ENCODE measurements at places on chromosomes 4 and X.

GRCh38 chrX:20727447-20727846, 460.7 kb upstream of the RPS6KA3 start:
- DNase-seq: no peak

- no peak for DNase-seq
These were observed 3.4 kb upstream of the GK start for GRCh38 chrX:30649859-30650258.

GRCh38 chrX:120794525-120794975, 81.1 kb downstream of the CT47B1 start:
- no peak for DNase-seq

GRCh38 chr4:170776983-170777382, 687.2 kb upstream of the AADAT start:
- no peak for DNase-seq

DNA sequence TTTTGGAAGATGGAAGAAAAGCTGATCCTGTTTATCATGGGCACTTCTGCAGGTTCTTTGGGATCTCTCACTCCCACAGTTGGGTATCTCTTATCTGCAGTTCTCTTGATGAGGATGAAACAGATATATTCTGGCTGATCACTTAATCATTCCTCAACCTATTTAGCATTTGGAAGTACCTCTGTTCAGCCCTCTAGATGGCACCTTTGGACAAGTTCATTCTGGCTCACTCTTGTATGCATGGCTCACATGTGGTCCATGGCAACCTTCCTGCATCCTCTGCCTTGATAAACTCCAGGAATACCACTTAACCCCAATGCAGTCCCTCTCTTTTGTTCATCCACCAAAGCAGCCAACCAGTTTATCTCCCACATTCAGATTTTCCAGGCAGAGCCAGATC, 74.2 kb downstream of the SMARCA5 start:
- DNase-seq: no peak

DNA sequence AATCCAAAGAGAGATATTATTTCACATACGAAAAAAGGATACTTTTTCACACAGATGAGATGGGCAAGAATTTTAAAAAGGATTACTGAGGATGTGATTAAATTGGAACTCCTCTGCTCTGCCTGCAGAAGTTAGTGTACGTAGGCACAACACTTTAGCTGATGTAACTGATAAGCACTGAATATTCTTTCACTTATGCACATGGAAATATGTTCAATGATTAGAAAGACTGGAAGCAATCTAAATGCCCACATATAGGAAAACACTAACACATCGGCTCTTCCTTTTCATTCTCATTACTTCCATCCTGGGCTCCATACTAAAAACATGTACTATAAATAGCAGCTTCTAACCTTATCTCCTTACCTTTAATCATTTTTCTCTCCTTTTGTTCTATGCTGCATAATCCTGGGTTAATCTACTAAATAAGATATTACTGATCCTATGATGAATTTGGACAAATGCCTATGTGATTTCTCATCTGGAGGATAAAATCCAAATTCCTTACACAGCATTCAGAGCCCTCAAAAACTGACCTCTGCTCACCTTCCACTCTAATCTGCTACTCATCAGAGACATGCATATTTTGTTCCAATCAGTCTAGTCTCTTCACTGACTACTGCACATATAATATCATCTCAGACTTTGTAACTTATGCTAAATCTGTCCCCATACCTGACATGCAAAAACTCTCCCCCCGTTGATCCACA, 197.8 kb downstream of the PDGFC start:
- no peak for DNase-seq

- DNase-seq: no peak
These were observed 43.1 kb upstream of the FGF2 start for GRCh38 chr4:122783301-122784215.

GRCh38 chr4:71261001-71261400, 77.8 kb upstream of the SLC4A4 start:
- no peak for DNase-seq

- no peak for DNase-seq
These were observed 1.3 kb upstream of the TET2 start for GRCh38 chr4:105145156-105145902.

DNA sequence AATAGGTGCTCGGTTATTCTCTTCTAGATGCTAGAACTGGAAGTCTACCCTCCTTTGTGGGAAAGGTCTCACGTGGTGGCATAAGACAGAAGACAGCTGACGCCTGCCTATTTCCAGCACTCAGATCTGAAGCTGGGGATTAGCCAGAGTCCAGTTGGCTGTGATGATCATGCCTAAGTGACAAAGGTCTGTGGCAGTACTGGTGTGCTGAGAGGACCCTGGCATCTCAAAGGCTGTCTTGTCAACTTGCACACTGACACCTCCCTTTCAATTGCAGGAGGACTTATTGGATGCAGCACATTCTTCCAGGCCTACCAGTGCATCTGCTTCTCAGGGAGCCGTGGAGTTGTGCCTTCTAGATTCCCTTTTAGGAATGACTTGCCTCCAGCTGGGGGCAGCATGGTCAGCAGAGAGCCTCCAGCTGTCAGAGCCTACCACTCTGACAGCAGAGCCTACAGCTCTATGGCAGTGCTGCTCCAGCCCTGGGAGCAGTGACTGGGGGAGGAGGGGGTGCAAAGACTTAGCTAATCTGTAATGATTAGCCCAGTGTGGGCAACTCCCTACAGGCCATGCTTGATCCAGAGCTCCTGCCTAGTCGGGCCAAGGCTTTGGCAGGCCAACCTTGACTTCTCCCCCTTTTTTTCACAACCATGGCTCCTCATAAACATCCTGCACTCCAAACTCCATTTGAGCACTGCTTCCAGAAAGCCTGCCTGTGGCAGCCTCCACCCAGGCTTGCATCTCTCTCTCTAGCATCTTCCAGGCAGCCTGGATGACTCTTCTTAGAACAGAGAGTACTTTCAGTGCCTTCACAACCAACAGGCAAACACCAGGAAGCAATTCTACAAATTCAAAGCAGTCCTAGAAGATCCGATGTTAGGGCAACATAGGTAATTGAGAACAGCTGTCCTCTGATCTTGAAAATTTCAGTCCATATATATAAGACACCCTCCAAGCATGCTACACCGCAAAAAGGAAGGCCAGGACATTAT, 13.8 kb upstream of the FGFBP2 start:
- DNase-seq: no peak

- DNase-seq: no peak
These were observed 37.6 kb downstream of the C4orf50 start for GRCh38 chr4:5980436-5981155.

DNA sequence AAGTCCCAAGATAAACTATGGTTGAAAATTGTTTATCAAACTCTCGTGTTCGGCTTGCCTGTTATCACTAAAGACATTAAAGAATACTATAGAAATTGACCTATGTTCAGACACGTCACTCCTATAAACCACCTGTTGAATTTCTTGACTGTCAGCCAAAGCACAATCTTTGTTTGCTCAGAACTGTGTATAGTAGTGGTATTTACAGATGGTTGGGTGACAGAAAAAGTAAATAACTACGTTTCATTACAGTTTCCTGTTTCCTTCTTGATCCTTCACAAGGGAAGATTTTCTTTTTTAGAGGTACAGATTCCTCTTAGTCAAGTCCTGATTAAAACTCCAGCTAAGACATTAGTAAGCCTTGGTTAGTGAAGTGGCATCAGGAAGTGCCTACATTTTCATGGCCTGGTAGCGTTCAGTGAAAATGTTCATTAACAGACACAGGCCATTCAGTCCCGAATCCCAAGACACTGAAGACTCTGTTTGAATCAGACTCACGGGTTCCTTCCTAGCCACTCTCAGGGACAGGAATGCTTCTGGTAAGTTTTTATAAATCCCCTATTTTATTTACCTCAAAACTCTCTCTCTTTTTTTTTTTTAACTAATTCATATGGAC, at the start of gene SMIM31:
SMIM31 (plus strand) TSS at position 259 of the 616 bp plus-strand sequence. CDS start 16,313 bp downstream, outside the sequence.
- DNase-seq: no peak

- no peak for DNase-seq
These were observed 87.2 kb downstream of the MAOA start for GRCh38 chrX:43743100-43743822.

GRCh38 chr4:112199041-112199440, 32.5 kb upstream of the AP1AR start:
- DNase-seq: no peak
